ENCODE measurements at places on chromosomes 13 and 19.

- no peak for DNase-seq
Measured at GRCh38 chr19:3651684-3652083, 25.1 kb upstream of the CACTIN start.

DNA sequence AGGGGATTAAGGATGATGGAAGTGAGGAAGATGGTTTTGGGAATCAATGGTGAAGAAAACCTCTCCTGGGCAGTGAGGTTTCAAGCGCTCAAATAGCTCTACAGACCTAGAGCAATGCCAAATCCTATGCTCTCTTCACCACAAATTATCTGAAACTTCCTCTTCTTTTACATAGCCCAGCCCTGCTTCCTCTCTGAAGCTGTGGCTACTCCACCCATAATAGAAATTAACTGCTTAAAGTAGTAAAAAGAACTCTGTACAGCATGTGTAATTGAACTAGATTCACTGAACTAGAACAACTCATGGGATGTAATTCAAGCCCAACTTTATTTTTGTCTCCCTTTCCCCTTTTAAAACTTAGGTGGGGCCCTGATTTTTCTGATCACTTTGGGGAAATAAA is 20.4 kb upstream of the IFT88 start:
- no peak for DNase-seq

DNA sequence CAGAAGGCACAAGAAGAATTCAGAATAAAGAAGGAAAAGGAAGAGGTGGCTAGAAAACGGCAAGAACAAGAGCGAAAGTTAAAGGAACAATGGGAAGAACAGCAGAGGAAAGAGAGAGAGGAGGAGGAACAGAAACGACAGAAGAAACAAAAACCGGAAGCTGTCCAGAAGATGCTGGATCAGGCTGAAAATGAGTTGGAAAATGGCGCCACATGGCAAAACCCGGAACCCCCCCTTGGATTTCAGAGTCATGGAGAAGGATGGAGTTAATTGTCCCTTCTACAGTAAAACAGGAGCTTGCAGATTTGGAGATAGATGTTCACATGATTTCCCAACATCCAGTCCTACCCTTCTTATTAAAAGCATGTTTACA is 6.7 kb downstream of the CD209 start:
- no peak for DNase-seq

DNA sequence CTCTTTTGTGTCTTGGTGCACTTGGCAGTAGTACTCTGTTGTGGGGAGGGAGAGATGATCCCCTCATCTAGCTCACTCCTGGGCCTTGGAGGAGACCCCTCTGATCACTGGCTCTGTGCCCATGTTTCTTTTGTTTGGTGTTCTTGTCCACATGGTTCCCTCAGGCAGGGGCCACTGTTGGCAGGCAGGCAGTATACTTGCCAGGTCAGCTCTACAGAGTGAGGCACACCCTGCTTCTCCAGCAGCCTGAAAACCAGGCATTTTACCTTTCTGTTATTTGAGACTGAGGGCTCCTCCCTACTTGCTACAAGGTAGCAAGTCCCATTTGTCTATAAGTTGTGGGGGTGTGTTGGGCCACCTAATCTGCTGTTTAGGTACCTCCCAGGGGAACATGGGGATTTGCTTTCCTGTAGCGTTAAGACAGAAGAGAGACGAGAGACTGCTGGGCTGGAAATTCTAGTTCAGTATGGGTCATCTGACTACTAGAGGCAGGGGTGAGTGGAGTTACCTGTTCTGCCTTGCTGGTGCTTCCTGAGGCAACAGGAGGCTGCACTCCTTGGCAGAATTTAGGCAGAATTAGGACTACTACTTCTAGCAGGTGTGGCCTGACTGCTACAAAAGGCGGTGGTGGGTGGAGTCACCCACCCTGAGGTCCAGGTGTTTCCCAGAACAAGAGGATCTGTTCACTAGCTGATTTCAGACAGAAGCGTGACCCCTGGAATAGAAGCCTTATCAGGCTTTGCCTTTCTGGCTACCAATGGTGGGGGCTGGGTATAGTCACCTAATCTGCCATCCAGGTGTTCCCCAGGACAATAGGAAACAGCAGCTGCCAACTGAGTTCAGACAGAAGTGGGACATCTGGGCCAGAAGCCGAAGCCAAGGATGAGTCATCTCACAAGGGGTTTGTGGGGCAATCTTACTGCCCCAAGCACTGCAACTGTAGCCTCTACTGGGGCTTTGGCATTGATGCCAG is 843.0 kb upstream of the ATXN8OS start:
- no peak for DNase-seq

DNA sequence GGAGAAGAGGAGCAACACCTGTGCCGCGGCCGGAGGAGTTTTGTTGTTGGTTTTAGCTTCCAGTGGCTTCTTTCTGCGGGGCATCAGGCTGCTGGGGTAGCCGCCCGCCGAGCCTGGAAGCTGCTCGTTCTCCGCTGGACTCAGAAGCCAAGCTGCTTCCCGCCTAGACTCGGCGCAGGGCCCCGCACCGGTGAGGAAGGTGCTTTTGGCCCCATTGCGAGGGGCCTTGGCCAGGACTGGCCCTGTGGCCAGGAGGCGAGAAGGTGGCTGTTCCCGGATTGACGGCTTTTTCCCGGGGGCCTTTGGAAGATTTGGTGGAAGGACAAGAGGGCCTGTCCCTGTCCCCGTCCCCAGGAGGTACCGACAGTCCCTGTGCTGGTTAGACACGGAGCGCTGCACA is 28.8 kb downstream of the CERS1 start:
- DNase-seq = no peak

- no peak for DNase-seq
Measured at GRCh38 chr13:23794267-23795161, 94.7 kb downstream of the MIPEP start.

GRCh38 chr13:79445968-79446645 is 34.8 kb upstream of the NDFIP2 start:
- DNase-seq = no peak

DNA sequence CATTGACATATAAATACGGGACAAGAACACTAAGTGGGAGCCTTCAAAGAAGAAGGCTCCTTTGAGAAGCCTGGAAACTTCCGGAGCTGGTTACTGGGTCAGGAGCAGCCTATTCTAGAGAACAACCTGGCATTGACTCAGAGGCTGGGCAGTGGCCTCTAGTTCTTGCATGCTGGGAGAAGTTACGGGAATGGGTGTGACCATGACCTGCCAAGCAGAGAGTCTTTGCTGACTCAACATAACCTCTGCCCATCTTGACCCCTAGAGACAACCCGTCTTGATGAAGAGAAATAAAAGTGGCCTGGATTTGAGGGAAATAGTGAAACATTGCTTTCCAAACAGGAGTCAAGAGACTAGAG is 21.0 kb downstream of the STARD13 start:
- no peak for DNase-seq

DNA sequence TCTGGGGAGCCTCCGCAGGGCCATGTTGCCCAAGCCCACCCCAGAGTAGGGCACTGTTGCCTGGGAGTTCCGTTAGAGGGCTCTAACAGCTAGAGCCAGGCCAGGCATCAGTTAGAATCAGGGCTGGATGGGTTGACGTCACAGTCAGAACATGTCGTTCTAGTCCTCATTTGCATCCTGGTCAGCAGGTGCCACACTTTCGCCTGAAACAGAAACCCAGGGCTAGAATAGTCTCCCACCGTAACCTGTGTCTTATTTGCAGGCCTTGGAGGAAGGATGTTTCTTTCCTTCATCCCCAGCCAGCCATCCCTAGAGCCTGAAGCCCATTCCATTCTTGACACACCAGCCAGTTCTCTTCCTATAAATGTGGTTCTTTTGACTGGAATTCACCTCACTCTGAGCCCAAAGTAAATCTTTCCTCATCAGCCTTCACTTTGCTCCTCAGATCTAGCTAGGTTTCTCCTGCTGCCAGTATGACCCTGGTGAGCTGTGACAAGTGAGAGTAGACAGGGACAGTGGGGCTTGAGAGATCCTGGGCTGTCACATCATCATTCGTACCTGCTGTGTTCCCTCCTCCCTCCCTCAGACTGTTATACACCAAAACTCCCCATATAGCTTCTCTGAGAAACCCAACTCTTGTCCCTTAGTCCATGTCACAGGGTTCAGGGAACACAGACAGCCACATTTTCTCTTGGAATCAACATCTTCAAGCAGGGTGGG is 12.2 kb upstream of the CCDC97 start:
- no peak for DNase-seq

GRCh38 chr19:1503089-1503924 is 9.5 kb downstream of the ADAMTSL5 start:
- DNase-seq = peak; percentile 25

DNA sequence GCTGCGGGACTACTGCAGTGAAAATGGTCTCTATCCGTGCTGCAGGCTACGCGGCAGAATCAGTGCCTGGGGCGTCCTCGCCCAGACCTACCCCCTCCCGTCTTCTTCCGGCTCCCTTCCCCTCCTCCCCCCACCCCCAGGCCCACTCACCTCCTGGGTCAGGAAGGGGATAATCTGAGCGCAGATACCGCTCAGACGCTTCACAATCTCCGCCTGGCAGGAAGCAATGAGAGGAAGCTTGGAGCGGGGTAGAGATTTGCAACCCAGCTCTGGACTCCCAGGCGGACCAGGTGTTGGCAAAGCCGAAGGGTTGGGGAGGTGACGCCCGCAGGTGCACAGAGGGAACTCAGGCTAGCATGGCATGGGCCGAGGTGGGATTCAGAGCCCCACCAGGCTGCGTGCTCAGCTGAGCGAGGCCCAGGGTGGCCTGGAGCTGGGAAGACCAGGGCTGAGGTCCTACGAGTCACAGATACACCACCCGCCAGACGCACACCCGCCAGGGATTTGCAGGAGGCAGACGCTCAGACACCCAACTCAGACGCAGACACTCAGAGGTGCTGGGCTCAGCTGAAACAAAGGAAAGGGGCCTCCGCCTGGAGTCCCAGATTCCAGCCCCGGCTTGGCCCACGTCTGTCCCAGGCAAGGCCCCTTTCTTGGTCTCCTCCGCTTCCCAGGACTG is 4.1 kb downstream of the TLE2 start:
- no peak for DNase-seq

GRCh38 chr19:45569619-45570421 is 14.8 kb downstream of the OPA3 start:
- no peak for DNase-seq

- DNase-seq = peak; percentile 66
Measured at GRCh38 chr19:47363758-47364531, 14.8 kb downstream of the DHX34 start.

DNA sequence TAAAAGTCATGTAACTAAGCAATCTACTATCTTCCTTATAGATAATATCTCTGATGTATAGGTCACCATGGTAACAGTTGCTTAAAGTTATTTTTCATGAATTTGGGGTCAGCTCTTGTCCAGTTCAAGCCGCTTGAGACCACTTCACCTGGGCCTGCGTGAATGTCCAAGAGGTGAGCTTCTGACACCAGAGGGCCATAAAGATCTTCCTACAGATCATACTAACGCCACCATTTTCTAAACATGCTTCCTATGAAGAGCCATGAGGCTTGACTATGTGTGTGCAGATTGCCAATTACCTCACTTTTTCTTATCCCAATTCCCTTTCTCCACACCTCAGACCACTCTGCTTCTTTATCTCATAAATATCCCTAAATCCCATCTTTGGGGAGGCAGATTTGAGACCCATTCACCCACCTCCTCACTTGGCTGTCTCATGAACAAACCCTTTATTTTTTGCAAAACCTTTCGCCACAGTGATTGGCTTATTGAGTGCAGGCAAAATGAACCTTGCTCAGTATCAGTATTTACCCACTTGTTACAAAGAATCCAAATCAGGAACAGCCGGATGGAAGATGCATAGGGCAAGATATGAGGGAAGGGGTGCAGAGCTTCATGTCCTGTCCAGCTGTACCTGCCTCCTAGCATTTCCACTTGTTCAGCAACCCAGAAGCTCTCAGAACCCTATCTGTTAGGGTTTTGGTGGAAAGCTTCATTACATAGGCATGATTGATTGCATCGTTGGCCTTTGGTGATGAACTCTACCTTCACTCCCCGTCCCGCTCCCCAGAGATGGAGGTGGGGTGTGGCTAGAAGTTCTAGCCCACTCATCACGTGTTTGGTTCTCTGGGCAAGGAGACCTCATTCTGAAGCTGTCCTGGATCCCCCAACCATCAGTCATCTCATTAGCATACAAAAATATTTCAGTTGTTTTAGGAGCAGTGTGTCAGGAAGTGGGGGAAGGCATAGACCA is 34.2 kb downstream of the FAM187B start:
- DNase-seq = no peak

- no peak for DNase-seq
Measured at GRCh38 chr13:44136696-44137268, 236.8 kb upstream of the SERP2 start.

- no peak for DNase-seq
Measured at GRCh38 chr19:49101160-49101559, 13.0 kb upstream of the LIN7B start.

DNA sequence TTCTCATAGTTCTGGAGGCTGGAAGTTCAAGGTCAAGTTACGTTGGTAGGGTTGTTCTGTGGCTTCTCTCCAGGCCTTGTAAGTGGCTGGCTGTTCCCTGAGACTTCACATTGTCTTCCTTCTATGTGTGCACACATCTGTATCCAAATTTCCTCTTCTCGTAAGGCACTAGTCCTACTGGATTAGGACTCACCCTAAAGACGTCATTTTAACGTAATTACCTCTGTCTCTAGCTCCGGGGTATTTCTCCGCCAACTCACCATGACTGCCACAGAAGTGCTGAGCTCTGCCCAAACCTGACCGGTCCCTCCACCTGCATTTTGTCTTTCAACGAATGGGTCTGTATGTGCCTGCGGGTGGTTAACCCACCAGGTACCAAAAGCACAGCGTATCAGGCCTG is 8.7 kb upstream of the SYDE1 start:
- DNase-seq = no peak

- DNase-seq = no peak
Measured at GRCh38 chr19:4748589-4748988, 24.9 kb upstream of the DPP9 start.

DNA sequence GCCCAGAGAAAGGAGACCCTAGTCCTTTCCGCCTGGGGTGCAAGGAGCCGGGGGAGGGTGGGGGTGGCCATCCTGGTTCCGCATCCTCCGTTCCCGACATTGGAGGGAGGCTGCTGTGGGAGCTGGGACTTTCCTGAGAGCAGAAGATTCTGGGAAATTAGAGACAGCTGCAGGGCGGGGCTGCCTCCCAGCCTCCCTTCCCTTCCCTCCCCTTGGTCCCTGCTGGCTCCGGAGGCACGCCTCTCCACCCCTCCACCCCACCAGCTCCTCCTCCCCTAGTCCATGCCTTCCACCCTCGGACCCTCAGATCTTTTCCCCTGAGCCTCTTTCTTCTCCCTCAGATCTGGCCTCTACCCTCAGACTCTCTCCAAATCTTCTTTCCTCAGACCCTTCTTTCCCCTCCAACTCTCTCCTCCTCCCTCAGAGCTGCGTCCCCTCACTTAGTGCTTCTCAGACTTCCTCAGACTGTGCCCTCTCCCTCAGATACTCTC is 3.1 kb upstream of the BCL3 start:
- DNase-seq = peak; percentile 89
